ENCODE measurements at places on chromosomes 3 and 15.

GRCh38 chr3:126556637-126557414 lies 1.9 kb downstream of the C3orf22 start:
- DNase-seq: no peak

GRCh38 chr3:43686333-43686699 lies 4.4 kb upstream of the ABHD5 start:
- no peak for DNase-seq

DNA sequence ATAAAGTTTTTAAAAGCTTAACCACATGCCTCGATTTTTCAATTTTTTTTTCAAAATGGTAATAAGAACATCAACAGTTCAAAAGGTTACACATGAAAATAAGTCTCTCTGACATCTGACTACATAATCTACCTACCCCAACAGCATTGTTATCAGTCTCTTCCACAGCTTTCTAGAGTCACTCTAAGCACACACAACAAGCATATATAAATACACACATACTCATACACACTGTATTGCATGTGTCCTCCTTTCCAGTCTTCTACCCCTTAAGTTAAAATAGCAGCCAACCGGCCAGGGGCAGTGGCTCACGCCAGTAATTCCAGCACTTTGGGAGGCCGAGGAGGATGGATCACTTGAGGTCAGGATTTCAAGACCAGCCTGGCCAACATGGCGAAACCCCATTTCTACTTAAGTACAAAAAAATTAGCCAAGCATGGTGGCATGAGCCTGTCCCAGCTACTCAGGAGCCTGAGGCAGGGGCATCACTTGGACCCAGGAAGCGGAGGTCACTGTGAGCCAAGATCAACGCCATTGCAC lies 12.2 kb downstream of the TBL1XR1 start:
- no peak for DNase-seq

DNA sequence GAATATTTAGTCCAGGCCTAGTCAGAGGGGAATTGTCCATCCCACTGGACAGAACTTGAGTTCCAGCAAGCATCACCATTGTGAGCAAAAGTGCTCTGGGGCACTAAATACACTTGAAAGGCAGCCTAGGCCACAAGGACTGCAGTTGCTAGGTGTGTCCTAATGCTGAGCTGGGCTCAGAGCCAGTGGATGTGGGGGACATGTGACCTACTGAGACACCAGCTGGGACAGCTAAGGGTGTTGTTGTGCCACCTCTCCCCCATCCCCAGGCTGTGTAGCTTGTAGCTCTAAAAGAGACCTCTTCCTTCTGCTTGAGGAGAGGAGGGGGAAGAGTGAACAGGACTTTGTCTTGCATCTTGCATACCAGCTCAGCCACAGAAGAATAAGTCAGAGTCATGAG lies 120.9 kb downstream of the DTWD1 start:
- no peak for DNase-seq

DNA sequence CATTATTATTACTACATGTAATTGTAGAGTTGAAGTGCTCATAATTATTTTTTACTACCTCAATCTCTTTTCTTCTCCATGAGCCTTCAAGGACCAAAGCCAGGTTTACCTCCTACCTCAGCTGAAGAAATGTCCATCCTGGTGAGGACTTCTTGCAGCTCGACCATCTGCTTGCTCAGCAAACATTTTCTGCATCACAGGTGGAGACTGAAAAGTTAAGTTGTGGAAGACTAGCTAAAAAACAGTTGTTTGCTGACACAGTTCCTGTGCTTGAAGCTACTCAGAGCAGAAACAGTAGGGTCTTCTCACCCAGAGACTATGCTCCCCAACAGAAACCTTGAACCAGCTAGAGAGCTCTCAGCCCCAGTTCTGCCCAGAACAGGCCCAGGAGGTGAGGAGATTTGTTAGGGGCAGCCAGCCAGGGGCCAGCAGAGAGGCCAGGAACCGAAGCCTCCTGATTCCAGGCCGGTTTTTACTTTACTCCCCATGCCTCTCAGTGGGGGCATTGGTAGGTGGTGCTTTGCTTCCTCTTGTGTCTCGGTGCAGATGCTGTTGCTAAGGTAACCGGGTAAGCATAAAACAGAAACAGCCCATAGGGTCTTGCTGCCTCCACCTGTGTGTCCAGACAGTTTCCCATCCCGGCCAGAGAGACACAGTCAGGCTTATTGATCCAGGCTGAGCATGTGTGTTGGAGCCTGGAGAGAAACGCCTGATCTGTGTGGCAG lies 54.9 kb downstream of the CCNL1 start:
- DNase-seq: peak; percentile 36

- DNase-seq: no peak
Measured at GRCh38 chr3:129702934-129703712, 96.6 kb upstream of the PLXND1 start.

DNA sequence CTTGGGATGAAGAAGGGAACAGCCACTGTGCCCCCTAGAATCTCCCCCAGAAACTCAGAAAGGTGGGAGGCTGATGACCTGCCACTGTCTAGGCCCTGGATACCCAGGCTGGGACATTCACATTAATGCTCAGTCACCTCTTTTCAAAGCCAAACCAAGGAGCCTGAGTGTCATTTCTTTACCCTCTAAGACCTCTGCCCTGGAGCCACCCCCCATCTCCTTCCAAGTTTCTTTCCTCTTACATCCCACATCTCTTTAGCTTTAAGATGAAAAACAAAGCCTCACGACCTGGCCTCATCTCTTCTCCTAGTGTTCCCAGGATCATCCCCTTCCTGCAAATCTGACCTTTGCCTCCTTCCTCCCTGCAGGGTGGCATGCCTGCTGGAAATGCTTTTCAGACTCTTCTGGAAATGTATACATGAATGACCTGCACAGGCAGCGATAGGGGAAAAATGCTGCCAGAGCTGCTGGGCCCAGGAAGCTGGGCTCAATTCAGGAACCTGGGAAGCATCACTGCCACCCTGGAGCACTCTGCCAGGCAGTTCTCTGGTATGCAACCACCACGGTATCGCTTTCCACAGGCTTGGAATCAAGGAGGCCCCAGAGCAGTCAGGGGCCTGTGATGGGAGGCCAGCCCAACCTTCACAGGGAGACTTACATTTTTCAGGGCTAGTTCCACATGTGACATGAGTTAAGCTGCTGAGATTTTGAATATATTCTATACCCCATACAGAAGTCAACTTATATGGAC lies 67.6 kb downstream of the DAPK2 start:
- DNase-seq: no peak

DNA sequence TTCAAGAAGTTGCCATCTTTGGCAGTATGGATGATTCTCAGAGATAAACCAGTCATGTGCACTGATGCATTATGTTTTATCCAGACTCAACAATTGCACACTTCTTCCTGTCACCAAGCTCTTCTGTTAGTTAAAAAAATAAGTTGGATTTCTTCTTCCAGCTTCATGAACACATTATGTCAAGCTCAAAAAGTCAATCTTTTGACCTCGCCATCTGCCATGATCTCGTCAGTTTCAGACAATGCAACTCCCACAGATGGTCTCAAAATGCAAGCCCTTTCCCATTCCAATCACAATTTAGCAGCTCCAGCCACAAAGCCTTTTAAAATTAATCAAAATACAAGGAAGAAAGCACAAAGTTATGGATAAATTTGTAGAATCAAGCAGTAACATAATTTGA lies 42.8 kb downstream of the TFDP2 start:
- no peak for DNase-seq

DNA sequence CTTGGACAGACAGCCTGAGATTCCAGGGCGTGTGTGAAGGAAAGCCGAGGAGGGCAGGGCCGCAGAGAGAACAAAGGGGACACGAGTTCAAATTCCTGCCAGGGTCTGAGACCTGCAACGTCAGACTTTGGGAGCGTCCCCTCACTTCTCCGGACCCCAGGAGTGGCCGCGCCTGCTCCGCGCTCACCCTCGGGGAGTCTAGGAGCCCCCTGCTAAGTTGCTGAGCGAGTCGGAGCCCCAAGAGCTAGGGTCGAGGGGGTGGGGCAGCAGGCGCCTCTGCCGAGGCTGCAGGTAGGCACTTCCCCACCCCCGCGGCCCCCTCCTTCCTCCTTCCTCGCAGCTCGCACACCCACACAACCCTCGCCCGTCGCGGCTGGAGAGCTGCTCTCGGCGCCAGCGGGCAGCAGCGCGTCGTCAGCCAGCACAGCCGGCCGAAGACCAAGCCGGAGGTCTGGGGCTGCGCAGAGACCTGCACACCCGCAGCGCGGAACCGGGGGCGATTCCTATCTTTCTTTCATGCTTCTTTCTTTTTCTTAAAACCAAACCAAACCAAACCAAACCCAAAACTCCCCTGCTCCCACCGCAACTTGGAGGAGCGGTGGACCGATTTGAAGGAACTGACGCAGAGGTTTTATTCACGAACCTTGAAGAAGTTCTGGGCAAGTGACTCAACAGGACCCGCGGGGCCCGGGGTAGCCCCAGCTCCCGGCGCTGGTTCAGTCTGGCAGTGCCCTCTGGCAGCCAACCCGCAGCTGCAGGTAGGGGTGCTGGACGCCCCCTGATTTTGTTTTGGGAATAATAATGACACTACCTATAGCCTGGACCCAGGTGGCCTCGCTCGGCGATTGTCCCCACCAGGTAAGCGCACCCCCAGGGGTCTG lies at the start of gene ANKRD34C:
TSS of gene ANKRD34C (plus strand) at position 352 of the 881 bp plus-strand sequence. CDS start 10,563 bp downstream, outside the sequence.
- DNase-seq: no peak

DNA sequence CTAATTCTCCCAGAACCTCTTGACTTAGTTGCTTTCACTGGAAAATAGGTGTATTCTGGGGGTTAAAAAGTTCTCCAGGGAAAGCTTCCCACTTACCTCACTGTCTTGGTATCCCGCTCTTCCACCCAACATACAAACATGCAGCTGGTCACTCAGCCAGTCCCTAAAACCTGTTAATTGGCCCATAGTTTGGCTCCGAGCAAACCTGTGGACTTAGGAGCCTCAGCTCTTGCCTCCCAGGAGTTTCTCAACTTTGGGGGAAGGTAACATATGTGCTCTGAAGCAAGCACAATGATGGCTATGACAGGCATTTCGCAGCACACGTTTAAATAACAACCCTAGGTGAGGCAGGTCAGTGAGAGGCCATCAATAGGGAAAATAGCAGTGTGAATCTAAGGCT lies 25.8 kb upstream of the LRRFIP2 start:
- DNase-seq: no peak

GRCh38 chr3:47121409-47121808 lies 42.5 kb downstream of the SETD2 start:
- no peak for DNase-seq

GRCh38 chr3:148881286-148881685 lies 16.2 kb downstream of the CPA3 start:
- DNase-seq: no peak

GRCh38 chr15:89083246-89083645 lies 5.0 kb upstream of the ABHD2 start:
- DNase-seq: no peak

DNA sequence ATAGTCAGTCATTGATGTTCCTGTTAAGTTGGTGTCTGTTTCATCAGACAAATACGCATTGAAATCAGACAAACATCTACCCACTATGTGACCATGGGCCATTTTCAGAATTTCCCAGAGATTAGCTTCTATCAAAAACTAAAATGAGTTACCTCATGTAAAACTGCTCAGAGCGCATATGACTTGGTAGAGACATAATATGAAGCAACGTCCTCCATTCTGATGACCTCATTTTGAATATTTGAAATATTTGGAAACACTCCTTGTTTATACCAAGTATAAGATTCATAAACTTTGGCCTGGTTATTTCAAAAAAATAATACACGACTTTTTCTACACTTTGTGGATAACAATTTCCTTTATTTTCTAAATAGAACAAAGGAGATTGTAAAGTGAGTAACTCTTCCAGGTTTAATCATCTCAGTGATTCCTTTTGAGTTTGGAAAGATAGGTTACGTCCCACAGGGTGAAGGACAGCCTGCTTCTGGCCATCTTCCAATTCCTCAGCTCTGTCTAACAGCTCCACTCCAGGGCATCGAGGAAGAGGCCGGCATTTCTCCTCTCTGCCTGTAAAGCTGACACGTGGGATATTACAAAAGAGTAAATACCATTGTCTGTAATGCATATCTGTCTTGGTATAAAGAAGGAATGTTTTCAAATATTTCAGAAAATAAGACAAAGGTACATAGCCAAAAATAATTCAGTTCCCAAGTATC lies 122.6 kb downstream of the CADM2 start:
- DNase-seq: no peak

DNA sequence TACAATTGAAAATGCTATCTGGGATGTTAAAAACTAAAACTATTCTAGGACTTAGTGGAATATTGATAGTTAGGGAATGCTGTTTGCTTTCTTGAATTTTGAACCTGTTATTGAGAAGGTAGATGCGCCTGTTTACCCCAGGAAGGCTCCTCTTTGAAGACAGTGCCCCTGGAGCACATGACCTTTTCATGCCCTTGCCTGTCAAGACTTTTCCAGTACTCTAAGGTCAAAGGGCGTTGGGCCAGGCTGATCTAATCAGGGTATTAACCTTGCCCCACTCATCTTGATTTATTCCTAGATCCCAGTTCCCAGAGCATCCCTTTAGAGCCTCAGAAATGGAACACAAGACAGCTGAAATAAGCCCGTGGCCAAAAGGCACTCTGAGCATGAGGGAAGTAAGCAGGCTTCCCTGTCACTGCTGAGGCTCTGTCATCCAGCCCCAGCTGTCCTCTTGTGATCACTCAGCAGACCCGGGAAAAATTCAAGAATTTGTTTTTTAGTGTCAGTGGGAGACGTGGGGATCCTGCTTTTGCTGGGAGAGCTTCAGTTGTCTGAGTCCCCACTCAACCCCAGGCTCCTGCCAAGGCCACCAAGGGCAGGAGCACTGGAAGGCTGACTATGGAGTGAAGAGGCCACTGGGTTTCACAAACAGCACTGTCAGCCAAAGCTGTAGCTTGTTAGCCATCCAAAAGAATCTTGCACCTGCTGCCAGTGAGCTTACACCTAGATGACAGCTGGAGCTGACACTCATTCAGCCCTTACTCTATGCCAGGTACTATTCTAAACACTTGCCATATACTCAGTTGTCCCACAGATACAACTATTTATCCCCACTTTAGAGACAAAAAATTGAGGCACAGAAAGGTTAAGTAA lies 169.0 kb downstream of the PGPEP1L start:
- DNase-seq: no peak

DNA sequence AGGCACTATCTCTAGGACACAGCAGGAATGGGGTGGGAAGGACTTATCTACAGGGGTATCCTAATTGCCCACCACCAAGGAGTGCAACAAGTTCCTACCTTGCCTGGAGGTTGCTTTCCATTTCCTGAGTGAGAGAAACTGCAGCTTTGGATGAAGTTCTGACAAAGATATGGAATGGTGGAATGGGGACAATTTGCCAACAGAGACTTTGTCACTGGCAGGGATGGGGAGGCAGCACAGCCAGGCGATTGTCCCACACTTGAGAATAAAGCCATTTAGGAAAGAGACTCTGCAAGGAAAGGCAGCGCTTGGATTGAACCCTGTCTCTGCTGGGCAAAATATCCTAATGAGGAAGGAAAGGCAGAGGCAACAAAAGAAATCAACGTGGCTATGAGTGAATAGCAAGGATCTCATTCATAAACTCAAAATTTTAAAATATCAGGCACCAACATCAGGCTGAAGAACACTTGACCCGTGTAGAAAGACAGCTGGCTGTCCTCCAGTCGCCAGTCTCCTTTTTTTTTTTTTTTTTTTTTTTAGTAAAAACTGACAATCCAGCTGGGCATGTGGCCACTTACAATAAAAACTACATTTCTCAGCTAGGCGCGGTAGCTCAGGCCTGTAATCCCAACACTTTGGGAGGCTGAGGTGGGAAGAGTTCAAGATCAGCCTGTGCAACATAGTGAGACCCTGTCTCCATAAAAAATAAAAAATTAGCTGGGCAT lies 31.6 kb upstream of the PDE8A start:
- no peak for DNase-seq
